ENCODE measurements at places on chromosomes 2 and 18. TPM values are rescaled to one million over a fixed set of nuclear protein-coding genes. Genes with fewer than 3 reads are reported as not detected.

DNA sequence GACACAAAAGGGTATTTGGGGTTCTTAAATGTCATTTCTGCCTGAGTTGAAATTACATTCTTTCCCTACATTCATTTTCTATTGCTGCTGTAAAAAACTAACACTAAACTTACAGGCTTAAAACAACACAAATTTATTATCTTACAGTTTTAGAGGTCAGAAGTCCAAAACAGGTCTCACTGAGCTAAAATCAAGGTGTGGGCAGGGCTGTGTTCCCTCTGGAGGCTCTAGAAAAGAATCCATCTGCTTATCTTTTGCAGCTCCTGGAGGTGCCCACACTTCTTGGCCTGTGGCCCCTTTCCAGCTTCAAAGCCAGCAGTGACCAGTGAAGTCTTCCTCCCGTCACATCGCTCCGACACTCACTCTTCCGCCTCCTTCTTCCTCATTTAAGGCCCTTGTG is 23.2 kb upstream of the SLC1A4 start:
- no peak for DNase-seq

Gene AMER3
- not detected for total RNA-seq

- no peak for DNase-seq
These were observed 9.8 kb upstream of the CPS1 start for GRCh38 chr2:210546424-210547208.

DNA sequence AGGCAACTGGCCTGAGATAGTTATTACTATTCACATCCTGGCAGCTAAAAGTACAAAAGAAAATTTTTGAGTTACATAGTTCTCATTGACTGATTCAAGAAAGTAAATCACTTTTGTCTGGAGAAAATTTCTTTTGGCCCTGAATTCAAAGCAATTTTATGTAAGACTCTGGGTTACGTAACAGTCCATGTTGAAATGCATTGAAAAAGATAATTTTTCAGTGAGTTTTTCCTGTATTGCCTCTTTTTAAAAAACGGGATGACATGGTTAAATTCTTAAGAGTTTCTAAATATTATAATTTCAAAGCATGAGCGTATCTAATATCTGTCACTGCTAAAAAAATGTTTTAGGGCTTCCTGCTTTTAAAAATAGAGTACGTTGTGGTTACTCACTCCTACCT is 72.7 kb downstream of the ANKRD12 start:
- no peak for DNase-seq

- peak; percentile 42 for DNase-seq
These were observed 135.4 kb upstream of the MGAT5 start for GRCh38 chr2:134118279-134119116.

- DNase-seq: no peak
These were observed 51.8 kb upstream of the BIN1 start for GRCh38 chr2:127158614-127159290.

DNA sequence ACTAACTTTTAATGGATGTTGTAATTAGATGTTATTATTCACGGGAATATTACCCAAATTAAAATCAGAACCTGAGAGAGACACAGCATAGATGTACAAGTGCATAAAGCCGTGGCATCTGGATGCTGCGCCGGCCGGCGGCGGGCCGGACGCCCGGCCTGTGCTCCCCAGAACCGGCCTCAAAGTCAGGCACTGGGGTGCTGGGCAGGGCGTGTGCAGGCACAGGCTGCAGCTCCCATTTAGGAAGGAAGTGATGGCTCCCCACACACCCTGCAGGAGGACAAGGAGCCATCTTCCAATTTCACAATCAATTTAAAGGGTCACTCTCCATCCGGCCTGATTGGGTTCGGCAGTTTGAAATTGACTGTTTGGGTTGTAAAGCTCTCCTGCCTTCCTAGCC is 367.7 kb upstream of the SALL3 start:
- DNase-seq: no peak

Data from esophagus squamous epithelium (tissue), 5 donors.